ENCODE measurements at places on chromosomes 3 and 15.

DNA sequence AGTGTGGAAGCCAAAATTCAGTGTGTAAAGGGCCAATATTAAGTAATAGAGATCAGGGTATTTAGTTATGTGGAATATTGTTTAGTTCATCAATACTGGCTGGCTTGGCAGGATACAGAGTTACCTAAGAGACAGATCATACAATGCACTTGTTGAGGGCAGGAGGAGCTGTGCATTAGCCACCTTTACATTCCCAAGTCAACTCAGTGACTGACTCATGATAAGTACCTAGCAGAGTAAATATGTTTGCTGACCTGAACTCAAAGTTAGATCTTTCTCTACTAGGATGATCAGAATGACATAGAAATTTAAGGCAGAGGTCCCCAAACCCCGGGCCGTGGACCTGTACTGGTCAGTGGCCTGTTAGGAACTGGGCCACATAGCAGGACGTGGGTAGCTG is 3.5 kb upstream of the ABHD17C start:
- DNase-seq = no peak

- no peak for DNase-seq
These were observed 243.1 kb upstream of the LRRFIP2 start for GRCh38 chr3:37417297-37418082.

DNA sequence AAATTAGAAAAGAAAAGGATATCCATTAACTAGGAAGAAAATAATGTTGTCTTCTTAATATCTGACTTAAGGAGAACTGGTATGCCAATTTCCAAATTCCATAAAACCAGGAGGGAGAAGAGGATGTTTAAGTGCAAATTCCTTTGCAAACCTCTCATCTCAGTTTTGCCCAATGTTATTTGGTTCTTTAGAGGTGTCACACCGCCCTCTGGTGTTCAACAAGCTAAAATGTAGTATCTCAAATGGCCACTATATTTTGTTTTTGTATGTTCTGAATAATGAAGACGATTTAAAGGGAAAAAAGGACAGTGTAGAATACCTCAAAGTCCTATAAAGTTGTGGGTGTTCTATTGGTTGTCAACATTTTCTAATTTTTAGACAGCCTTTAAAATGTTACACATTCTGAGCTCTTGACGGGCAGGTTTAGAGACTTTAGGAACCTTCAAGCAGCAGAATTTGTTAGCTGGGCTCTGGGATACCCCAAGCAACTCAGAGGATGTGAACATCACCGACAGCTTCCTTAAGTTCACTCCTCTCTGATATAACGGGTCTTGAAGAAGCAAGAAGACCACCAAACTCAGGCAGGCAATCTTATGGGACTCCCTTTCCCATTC is 458.3 kb downstream of the MFSD1 start:
- peak; percentile 62 for DNase-seq

DNA sequence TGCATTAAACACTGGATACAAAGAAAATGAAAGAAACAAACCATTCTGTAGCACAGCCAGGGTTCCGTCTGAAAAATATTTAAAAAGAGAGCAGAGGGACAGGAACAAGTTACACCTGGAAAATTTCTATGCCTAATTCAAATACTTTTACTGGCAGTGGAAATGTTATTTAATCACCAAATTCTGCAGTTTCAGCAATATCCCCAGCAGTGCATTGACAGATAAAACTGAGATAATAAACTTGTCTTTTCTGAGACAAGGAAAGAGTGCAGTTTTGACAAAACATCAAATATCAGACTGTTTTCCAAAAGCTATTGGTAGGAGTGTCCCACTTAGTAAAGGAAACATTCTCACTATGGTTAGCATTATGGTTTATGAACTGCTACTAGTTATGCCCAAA is 173.4 kb upstream of the FAM3D start:
- DNase-seq = no peak

- DNase-seq = no peak
These were observed 29.1 kb upstream of the ARHGEF3 start for GRCh38 chr3:56830884-56831283.

GRCh38 chr15:52735231-52736089 is 54.7 kb downstream of the ONECUT1 start:
- DNase-seq = peak; percentile 30

GRCh38 chr3:194083637-194084224 is 52.2 kb upstream of the HES1 start:
- no peak for DNase-seq

DNA sequence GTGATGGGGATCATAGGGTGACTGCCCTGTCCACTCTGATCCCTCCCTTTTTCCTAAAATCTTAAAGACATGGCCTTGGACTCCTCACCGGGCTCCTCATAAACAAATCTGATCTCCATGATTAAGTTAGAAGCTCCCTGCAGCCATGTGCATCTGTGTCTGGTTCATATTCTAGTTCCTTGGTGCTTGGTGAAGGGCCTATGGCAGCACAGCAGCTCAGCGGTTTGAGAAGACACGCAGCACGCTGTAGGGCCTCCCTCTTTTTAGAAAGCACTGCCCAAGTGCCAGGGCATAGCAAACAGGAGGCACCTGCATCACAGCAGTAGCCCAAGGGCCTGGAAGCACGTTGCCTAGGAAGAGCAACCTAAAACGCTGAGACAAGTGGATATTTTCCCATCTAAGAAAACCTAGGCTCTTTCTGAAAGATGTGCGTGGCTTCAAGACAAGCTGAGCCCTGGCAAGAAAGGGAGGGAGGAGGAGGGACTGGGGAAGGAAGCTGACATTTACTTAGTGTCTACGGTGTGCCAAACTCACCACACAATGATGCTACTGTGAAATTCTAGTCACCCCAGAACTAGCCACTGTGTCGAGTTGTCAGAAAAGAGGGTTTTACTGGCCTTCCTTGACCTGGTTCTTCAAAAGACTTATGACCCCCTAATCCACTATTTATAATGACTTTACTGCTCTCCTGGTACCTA is 14.9 kb upstream of the ULK3 start:
- no peak for DNase-seq

GRCh38 chr3:165895919-165896318 is 58.7 kb upstream of the BCHE start:
- DNase-seq = no peak

GRCh38 chr3:121855555-121855954 is 20.5 kb downstream of the EAF2 start:
- no peak for DNase-seq

DNA sequence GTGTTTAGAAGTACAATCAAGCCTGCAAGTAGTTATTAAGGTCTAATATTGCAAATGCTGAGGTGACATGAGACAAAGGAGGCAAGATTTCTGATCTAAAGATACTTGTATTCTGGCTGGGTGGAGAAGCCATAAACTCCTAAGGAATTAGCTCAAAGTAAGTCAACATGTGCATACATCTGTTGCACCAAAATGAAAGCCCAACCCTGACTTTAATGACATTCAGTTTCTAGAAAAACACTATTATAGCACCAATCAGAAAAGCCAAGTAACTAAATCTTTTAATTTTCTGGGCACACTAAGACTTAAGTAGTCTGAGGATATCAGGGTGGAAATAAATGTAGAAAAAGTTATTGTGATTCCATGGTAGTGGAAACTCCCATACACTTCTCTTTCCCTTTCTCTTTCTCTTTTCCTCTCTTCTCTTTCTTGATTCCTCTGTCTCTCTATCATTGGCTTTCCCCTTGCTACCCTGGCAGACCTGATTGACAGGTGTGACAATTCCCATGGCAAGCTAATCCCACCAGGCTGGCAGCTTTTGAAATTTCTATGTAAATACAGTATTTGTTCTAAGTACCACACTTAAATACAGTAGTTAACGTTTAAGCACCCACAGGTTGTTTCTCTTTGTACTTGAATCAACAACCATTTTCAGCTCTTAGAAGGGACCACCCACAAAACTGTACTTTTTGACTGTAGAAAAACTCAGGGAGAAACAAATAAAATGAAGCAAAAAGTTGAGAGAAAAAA is 528.4 kb upstream of the SEMA6D start:
- DNase-seq = peak; percentile 20

GRCh38 chr3:144104186-144104585 is 132.6 kb downstream of the DIPK2A start:
- peak; percentile 98 for DNase-seq

DNA sequence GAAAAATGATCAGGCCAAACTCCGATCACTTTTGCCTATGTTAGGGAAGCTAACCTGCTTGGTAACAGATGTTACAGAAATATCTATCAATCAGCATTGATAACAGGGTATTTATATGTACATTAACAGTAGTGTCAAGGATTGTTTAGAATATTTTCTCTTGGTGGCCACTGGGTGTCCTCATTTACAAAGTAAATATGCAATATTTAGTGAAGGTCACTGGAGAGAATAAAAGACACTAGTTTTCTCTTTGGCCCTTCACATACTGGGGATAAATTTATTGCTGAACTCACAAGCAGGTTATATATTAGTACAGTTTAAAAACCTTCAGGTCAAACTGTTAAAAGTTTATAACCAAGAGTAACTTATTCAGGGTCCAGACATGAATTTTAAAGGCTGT is 69.0 kb downstream of the TIGIT start:
- peak; percentile 21 for DNase-seq

DNA sequence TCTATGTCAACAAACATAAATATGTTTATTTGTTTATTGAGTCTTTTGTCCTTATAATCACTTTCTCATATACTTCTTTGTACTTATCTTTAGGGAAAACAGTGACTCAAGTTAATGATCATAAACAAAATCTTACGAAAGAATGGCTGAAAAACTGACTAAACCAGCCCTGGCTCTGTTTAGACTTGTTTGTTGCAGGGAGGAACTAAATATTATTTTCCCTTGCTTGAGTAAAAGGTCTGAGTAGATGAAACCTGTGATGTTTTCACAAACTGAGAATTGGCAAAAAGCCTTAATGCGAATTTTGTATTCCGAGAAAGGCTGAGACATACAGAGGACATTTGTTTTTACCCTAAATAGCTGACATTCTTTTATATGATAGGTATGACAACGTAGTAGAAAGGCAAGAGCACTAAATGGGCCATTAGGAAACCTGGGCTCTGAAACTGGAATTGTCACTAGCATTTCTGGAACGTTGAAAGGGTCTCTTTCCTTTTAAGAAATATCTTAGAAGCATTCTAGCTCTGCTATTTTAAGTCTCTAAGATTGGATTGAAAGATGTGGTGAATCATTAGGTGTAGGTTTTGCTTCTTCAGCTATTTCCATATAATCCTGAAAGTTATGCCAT is 18.2 kb upstream of the CLDN16 start:
- DNase-seq = no peak

DNA sequence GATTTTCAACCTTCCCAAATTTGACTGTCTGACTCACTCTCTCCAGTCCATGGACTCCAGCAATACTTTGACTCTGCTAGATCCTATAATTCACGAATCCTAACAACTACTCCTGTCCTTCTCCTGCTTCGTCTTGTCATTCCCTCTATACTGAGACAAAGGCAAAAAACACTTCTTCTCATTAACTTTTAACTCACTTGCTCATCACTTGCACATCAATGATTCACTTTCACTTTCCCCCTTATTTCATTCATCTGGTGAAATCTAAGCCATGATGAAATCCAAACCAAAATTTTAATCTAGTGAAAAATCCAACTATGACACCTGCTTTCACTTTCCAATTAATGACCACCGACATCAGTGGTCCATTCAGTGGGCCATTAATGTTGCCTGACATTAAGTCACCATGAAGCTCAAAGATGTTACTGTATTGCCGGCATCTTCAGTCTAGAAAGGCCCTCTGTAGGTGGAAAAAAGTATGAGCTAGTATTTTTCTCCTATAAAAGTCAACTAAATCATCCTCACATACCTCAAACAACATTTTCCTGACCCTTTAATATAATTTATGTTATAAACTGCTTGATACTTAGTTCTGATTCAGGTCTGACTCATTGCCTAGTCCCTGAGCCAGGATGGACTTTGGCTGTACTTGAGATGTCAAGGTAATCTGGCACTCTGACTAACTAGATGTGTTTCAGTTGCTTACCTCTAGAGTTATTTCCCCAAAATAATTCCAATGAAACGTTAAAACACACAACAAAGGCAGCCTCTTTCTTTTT is 158.6 kb downstream of the CNTN6 start:
- DNase-seq = no peak

GRCh38 chr3:50587373-50587772 is 18.1 kb downstream of the HEMK1 start:
- DNase-seq = no peak

- DNase-seq = no peak
These were observed 3.1 kb downstream of the MPI start for GRCh38 chr15:74892931-74893330.

DNA sequence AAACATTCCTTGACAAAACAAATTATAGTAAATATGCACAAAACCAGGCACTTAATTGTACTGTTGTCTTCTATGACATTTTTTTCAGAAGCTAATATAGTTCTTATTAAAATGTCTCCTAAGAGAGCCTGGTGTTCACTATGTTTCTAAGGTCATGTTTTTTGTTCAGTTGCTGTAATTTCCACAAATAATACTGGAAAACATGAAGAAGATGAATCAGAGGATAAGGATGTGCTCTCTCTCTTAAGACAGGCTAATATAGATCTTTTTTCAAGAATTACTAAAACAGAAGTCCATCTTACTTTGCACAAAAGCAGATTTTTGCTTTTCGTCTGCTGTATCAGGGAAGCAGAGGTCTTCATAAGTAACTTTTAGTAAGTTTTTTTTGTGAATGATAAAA is 823.0 kb upstream of the NECTIN3 start:
- no peak for DNase-seq

- no peak for DNase-seq
These were observed 6.2 kb upstream of the CCNL1 start for GRCh38 chr3:157166115-157166514.

- no peak for DNase-seq
These were observed at the start of gene EIF4E3 for GRCh38 chr3:71725271-71725991. TSS of gene EIF4E3 (minus strand) at chr3:71725402. CDS start at chr3:71725367, 35 bp downstream.

DNA sequence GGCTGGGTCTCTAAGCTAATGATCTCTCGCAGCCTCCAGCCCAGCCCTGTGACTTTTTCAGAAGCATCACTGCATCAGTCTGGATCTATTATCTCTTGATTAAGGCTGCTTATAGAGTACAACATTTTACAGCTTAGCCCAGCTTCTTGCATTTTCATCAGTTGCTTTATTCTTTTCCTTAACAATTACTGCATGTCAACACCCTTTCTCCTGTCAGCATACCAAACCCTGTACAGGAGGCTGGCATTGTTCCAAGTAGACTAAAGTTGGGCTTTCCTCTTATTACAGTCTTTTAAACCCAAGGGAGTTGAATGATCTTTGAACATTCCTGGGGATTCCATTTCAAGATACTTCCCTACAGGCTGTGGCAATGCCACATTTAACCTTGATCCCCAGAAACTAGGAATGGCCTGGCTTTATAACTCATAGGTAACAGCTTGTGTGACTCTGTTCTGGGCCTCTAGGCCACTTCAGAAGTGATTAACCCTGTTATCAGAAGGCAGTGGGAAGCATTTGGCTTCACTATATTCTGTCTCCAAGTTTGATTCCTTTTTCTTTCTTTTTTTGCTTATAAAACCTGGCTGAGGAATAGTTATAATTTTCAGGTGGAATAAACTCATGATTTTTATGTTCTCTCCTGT is 182.9 kb downstream of the KCNMB2 start:
- no peak for DNase-seq

- DNase-seq = no peak
These were observed 13.5 kb downstream of the CCDC80 start for GRCh38 chr3:112627419-112627818.

Measured in NCI-H1105 (cell line).